ENCODE measurements at places on chromosomes 12 and 14.

GRCh38 chr14:85583380-85583779, 53.4 kb downstream of the FLRT2 start:
- no peak for DNase-seq

GRCh38 chr12:45663455-45663854, 66.1 kb upstream of the ARID2 start:
- no peak for DNase-seq

GRCh38 chr12:1907652-1908611, 10.5 kb downstream of the CACNA2D4 start:
- DNase-seq: no peak

DNA sequence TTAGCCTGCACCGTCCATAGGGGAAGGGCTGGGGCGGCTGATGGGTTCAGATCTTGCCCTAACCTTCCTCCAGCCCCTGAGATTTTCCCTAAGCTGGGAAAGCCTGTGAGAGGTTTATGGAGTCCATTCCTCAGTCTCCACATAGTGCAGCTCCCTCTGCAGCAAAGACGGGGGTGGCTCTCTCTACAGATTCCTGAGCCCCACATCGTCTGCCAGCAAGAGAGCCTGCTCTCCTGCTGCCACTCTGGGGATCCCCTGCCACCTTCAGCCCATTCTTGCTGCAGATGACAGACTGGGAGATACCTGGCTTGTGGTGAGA, 3.1 kb downstream of the SMIM41 start:
- DNase-seq: no peak

- no peak for DNase-seq
Measured at GRCh38 chr14:75559451-75560222, 18.8 kb upstream of the FLVCR2 start.

Measured in ovary (tissue), 10 donors.